Stimulated activated CD4-positive, alpha-beta T cell treated with anti-CD3 and anti-CD28 coated beads, Interleukin-12 subunit alpha, Interleukin-12 subunit beta, amount 100 ng/mL, for 48 hours (primary cell): ENCODE measurements at places on chromosomes 6 and 20.
A peak's percentile ranks its signal among the peaks of the same experiment; 100 is the strongest.

GRCh38 chr20:888057-888456 lies 28.1 kb downstream of the ANGPT4 start:
- DNase-seq = no peak

- DNase-seq = no peak
These were observed 262.4 kb downstream of the SOX4 start for GRCh38 chr6:21855811-21856455.

DNA sequence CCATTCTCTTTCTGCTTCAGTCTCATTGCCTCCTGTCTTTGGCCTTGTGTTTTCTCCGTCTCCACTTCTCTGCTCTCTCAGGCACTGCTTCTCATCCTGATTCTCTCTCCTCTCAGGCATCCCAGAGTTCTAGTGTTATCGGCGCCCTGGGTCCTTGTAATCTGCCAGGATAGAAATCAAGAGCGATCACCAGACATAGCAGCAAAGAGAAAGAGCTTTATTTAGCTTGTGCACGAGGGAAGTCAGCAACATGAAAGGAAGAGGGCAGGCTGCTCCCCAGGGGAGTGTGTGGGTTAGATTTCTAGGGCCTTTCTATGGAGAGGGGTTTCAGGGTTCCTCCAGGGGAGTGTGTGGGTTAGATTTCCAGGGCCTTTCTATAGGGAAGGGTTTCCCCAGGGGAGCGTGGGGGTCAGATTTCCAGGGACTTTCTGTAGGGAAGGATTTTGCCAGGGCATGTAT lies 32.5 kb downstream of the SUN5 start:
- no peak for DNase-seq

GRCh38 chr6:4815584-4815983 lies 39.4 kb downstream of the CDYL start:
- DNase-seq = no peak

DNA sequence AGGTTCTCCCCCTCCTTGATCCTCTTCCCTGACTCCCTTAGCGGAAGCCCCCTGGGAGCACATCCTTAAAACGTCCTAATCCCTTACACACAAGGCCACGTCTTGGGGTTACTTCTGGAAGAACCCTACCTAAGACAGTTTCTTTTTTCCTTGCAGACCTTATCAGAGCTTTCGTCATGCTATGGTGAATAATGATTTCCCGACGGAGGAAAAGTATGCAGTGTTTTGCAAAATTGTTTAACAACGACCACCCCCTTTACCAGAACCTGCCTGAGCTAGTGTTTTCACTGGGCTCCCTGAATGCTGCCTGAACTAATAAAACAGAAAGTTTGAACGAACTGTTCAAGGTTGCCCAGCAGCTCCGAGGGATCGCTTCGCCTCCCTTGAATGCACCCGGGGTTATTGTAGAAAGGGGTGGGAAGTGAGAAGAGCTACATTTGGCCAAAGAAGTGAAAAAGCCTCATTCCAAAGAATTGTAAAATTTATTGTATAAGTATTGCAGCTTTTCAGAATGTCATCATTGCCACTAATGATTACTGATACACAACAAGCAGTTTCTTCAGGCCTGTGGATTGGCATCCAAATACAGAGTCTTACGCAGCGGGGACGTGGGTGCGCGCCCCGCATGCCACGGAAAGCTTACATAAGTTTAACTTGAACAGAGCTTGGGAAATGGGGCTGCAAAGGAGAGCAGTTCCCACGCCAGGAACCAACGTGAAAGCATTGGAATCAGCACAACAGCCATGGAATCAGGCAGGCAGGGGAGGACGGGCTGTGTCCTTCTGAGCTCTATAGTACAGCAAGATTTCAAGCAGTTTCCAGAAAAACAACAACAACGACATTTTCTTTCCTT lies 27.9 kb upstream of the ZBP1 start:
- DNase-seq = no peak

- DNase-seq = no peak
These were observed 551.6 kb downstream of the COL12A1 start for GRCh38 chr6:74654296-74654695.

DNA sequence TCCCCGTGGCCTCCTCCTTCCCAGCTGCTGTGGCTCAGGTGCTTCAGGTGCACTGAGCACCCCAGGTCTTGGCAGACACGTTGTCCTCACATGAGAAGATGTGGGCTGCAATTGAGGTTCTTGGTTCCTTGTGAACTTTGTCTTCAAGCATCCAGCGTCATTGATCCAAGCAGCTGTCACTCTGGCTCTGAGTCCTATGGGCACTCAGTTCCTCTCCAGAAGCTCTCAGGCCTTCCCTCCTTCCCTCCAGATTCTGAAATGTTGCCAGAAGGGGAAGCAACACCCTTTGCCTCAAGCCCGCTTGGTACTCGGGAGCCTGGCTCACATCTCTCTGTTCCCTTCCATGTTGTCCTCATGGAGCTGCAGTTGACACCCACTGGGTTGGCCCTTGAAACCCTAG lies 8.4 kb upstream of the MRGBP start:
- no peak for DNase-seq

DNA sequence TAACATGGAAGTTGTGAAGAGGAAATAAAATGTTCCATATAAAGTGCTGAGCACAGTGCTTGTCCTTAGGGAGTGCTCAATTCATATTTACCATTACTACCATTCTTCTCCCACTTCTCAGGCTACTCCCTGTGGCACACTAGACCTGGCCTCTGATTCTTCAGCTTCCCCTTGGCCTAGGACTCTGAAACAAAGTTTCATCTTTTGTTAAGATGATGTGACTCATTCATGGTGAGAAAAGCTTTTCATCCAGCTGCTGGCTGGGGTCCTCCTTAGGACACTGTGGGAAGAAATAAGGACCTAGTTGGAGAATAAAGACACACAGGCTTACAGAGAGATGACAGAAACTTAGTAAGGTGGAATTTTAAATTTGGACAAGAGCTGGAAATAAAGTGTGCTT lies 314.8 kb downstream of the CDC5L start:
- no peak for DNase-seq

- DNase-seq = no peak
These were observed 27.9 kb downstream of the CENPW start for GRCh38 chr6:126367849-126368248.

GRCh38 chr6:167907837-167908681 lies 81.3 kb downstream of the AFDN start:
- DNase-seq = no peak

- no peak for DNase-seq
These were observed 266.3 kb upstream of the ECI2 start for GRCh38 chr6:4401408-4402368.

- DNase-seq = peak; percentile 13
These were observed 12.5 kb downstream of the ITPR3 start for GRCh38 chr6:33633462-33634158.

DNA sequence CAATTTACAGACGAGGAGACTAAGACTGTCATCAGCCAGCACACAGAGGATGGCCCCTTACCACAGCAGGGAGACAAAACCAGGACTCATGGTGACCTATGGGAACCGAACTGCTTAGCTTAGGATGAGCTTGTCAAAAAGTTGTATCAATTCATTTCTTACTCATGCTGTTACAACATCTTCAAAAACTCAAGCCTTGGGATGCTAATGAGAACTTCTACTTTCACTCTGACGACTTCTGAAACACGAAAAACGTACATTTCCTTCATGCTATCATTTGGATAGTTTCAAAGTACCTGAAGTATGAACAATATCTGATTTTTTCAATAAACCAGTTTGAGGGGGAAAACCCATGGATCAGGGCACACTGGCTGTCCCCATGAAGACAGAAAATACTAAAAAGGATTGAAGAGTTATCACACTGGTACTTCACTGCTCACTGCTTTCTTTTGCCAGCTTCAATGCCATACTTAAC lies 31.9 kb downstream of the HIVEP2 start:
- DNase-seq = no peak

GRCh38 chr6:20186981-20187380 lies 25.3 kb downstream of the MBOAT1 start:
- DNase-seq = no peak

DNA sequence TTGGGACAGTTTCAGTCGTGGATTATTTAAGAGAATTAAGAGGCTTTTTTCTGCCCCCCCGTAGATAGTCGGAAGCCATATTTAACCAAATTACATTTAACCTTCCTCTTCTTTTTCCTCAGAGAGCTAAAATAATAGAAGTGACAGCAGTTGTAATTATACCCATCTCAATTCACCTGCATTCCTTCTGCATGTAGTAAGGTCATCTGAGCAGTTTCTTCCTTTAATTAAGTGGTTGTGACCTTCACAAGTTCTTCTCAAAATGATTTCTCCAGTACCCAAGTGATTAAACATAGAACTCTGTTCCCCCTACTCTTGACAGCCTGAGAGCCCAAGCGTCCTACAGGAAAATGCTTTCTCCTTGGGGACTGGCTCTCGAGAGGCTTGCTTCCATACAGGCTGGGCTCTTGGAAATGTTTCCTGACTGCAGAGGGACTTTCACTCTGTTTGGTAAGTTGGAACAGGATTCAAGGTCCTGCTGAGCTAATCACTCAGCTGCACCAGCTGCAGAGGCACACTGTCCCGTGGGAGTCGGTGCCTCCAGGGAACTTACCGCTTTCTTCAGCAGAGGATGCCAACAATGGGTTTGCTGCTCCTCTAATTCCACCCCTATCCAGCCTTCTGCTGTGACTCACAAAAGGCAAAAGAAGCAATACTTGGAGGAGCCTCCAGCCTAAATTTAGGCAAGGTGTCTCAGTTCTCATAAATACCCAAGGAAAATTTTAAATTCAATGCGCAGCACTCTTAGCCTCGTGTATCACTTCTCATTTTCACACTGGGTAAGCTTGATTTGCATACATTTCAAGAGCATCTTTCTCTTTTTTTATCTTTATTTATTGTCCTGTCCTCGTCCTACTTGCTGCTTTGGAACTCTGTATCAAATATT lies 414.9 kb downstream of the KIF16B start:
- no peak for DNase-seq

GRCh38 chr20:44795836-44796235 lies 14.5 kb downstream of the RIMS4 start:
- no peak for DNase-seq

DNA sequence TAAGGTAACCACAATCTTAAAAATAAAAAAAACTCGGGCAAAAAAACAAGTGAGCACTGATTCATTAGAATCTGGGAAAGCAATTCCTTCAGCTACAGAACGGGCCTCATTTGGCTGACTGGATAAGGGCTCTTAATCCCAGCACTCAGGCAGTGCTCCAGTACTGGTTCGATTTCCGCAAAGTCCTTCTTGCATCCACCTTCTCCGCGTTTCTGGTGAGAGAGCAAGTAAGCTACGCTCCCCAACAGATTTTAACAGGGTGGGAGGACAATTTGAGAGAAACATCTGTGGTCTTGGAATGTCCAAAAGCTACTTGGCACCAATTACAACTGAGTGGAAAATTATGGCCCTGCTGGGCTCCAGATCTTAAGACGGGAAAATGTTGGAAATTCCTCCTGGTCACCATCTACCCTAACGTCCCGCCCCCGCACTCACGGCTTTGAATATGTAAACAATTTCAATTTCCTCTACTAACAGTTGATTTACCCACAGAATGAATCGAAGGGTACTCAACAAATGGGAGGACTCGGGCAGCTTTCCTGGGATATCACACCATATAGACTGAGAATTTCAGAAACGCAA lies 18.1 kb upstream of the ZSCAN9 start:
- no peak for DNase-seq
